ENCODE measurements at places on chromosomes 11 and 22.

DNA sequence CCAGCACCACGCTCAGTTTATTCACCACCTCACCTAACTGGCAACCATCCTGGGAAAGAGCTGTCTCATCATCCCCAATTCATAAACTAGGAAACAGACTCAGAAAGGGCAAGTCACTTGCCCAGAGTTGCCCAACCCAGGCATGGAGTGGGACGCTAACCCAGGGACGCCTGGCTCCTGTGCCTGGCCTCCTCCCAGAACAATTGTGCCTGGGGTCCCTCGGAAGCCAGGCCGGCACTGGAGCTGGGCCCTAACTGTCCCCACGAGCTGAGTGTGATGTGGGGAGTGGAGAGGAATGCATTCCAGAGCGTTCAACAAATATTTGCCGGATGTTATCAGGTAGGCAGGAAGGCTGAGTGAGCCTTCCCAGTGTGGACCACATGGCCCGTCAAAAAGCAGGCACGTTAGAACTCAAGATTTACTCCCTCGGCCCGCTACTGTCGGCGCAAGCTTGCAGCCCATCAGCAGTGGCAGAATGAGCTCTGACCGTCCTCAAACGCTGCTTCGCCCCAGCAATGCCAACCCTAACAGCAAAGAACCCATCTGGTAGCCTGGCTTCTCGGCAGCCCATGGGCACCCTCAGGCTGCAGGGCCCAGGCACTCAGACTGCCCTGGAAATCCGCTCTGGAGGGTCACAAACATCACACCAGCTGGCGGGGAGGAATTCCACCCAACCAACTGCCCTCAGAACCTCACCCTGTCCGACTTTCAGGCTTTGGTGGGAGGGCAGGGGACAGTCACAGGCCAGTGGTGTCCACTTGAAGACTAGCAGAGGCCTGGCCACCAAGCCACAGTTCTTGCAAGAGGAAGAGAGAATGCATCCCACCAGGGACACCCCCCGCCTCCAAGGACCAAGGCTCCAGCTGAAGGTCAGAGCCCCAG lies 35.6 kb downstream of the MYH9 start:
- DNase-seq: no peak

DNA sequence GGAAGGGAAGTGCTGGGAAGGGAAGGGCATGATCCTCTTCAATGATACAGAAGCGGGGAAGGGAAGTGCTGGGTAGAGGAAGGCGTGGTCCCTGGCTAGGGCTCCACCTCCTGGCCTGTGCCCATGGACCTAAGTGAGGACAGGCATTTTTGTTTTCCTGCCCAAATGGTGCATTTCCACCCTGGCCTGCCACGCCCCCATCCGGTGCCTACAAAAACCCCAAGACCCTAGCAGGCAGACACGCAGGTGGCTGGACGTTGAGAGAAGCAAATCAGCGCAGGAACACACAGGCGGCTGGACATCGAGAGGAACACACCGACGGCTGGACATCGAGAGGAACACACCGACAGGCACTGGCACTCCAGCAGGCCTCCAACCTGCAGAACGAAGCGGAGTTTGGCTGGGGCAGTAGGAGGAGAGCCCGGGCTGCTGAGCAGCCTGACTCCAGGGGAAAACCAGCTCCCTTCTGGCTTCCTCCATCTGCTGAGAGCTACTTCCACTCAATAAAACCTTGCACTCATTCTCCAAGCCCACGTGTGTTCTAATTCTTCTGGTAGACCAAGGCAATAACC lies 628.3 kb downstream of the BUD13 start:
- DNase-seq: no peak

DNA sequence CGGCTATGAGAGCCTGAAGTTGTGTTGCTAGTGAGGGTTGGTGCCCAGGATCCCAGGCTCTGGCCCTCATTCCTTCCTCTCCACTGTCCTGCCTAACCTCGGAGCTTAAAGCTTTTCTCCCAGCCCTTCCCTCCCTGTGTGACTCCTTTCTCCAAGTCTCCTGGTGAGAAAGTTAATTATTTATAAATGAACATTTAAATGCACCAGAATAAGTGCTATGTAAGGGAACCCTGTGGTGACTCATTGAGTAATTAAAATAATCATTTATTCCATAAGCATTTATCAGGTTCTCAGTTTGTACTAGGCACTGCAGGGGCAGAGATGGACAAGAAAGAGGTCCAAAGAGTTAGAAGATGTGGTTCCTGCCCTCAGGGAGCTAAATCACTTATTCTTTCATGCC lies 89.1 kb upstream of the ISX start:
- DNase-seq: no peak

- no peak for DNase-seq
Observed at GRCh38 chr22:42026705-42027104, 28.1 kb downstream of the WBP2NL start.

GRCh38 chr11:44509296-44509695 lies 56.2 kb upstream of the CD82 start:
- peak; percentile 75 for DNase-seq

GRCh38 chr11:2121227-2122130 lies 17.7 kb downstream of the IGF2 start:
- no peak for DNase-seq

DNA sequence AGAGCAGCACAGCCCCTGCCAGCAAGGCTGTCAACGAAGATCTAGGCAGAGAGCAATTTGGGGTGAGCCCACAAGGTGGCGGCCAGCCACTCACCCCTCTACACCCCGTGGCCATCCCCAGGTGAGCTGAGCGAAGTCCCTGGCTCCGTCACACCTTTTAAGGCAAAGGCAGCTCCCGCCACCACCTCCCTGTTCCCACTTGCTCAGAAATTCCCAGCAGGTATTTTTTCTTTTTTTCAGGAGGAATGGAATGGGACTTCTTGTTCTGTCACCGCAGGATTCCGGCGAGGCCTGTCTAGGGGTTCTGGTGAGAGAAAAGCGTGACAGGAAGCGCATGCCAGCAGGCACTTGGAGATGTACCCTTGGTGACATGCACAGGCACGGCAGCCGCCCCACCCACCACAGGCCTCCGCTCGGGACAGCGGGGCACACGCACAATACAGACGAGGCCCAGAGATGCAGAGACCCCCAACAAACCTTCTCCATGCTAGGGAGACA lies 10.0 kb downstream of the RPL3 start:
- peak; percentile 57 for DNase-seq

GRCh38 chr22:42273855-42274451 lies 3.5 kb upstream of the TCF20 start:
- DNase-seq: no peak

DNA sequence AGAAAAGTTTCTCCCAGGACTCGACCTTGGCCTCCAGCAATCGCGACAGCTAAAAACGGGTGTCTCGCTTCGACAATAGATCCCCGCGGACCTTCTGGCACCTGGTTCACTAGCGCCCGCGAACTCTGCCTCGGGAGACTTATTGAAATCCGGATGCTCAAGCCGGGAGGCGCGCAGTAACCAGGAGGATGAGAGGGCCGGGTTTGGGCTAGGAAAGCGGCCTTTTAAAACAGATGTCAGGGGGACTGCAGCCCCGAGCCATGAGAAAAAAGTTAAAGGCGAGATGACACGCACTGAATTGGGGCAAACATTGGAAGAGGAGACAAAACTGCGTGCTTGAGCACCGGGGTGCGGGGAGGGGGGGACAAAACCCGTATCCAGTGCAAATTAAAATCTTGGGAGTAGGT lies 637 bp upstream of the ZBTB16 start:
- no peak for DNase-seq

DNA sequence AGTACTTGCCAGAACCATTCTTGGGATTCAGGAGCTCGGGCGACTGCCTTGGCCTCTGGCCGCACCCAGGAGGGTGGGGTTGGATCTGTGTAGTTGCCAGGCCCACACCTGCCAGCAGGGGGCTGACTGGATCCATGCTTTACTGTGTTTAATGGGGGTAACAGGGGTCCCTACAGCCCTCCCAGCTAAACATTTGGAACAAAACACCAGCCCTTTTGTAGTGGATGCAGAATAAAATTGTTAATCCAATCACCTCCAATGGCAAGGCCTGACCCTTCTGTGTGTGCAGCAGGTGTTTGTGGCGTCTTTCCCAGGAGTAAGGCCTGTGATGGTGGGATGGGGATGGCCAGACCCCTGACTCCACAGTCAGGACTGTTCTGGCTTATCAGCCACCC lies 22.5 kb downstream of the SUN2 start:
- DNase-seq: no peak

GRCh38 chr11:81007046-81007445 lies 1566.2 kb upstream of the TENM4 start:
- DNase-seq: peak; percentile 48

DNA sequence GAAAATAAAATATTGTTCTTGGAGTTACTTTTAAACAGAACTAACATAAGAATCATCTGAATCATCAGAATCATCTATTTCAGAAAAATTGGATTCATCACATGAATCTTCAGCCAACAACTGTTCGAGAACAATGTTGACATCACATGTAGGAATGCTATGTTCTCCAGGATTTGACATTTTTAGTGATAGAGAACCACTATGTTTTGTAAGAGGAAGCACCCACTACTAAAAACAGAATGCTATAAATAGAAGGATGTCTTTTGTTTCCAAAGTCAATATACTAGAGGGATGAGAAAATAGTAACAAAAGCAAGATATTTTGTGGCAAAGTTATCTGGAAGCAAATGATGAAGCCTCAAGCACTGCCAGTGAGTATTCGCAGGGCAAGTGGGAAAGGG lies 263.4 kb upstream of the DDI1 start:
- no peak for DNase-seq

- no peak for DNase-seq
Observed at GRCh38 chr11:6567371-6567745, 36.1 kb downstream of the RRP8 start.

- no peak for DNase-seq
Observed at GRCh38 chr11:15707194-15707593, 592.5 kb downstream of the INSC start.

- DNase-seq: peak; percentile 12
Observed at GRCh38 chr11:15073361-15074205, at the start of gene CALCB. CALCB (plus strand) TSS chr11:15073593; CDS start chr11:15074719, 1,126 bp downstream.

Data from umbilical cord (tissue), 2 donors.